ENCODE measurements at places on chromosomes 7 and 10.

DNA sequence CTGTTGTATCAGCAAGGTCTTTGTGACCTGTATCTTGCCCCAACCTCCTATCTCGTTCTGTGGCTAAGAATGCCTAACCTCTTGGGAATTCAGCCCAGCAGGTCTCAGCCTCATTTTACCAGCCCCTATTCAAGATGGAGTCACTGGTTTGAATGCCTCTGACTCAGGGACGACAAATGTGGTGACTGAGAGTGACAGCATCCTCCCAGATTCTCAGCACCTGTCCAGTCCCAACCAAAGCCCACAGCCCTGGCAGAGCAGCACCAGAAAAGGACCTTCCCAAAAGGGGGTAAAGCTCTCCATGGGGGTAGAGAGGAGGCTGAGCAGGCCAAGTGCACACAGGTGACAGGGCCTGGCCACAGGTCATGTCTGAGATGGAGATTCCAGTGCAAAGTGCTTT lies 35.4 kb upstream of the GPAM start:
- DNase-seq, result no peak

- DNase-seq, result no peak
Measured at GRCh38 chr7:80467069-80467468, 44.8 kb downstream of the GNAT3 start.

GRCh38 chr7:21656796-21657195 lies 114.0 kb downstream of the DNAH11 start:
- no peak for DNase-seq

- DNase-seq, result no peak
Measured at GRCh38 chr7:16270844-16271243, 150.5 kb downstream of the CRPPA start.

DNA sequence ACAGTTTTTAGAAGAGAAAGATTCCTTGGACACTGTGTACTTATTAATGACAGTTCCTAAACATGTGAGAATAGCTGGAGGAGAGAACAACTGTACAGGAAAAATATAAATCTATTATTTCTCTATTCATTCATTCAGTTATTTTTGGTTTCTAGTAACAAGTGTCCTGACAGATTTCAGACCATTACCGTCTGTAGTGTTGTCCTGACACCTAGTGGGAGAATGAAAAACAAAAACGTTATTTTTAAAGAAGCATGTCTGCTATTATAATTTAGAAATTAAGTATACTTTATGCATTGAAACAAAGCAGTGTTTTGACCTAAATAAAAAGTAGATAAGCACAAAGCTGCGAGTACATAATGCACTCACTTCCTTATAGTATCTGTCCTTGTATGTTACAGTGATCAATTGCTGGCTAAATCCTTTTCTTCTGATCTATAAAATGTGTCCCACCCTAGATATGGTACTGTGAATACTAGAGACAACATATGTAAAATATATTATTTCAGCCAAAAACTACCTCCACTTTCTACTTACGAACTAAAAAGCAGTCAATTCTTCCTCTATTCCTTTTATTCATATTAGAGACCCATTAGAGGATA lies 575.6 kb downstream of the ARL4A start:
- DNase-seq, result no peak

DNA sequence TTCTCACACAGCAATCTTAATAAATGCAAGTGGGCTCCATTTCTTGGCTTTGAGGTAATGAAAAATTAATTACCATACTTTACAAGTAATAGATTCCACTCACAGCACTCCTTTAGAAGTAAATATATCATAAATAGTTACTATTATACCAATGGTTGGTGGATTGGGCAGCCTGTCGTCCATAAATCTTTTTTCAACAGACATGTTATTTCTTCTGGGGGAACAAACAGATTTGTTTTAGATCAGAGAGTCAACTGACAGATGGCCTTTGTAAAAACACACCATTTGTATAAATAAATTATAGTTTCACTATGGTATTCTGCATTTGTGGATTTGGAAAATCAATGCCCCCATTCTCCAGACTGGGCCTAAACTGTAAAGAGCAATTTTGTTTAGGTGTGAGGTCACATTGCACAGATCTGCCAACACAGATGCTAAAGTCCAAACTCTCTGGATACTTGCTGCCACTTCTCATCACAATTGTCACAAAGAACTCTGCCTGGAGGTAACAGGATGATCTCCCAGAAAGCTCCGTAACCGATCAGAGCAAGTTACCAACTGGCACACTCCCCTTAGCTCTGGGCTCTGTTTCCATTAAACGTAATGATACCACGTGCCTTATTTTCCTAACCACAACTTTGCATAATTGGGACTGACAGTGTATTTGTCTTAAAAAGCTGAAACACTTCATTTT lies 4.5 kb upstream of the MACROH2A2 start:
- DNase-seq, result no peak

DNA sequence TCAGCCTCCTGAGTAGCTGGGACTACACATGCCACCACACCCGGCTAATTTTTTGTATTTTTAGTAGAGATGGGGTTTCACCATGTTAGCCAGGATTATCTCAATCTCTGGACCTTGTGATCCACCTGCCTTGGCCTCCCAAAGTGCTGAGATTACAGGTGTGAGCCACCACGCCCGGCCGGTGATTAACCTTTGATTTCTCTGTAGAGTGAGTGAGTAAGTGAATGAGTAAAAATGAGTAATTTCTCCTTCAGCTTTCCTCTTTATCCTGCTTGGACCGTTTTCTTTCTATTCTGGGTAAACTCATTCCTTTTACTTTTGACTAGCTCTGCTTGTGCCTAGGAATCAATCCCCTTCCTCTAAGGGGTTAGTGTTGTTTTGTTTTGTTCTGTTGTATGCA lies 36.8 kb downstream of the ST7 start:
- DNase-seq, result no peak

GRCh38 chr10:104582602-104582951 lies 58.5 kb upstream of the SORCS3 start:
- no peak for DNase-seq

GRCh38 chr10:88288320-88289059 lies 294.6 kb downstream of the RNLS start:
- no peak for DNase-seq

DNA sequence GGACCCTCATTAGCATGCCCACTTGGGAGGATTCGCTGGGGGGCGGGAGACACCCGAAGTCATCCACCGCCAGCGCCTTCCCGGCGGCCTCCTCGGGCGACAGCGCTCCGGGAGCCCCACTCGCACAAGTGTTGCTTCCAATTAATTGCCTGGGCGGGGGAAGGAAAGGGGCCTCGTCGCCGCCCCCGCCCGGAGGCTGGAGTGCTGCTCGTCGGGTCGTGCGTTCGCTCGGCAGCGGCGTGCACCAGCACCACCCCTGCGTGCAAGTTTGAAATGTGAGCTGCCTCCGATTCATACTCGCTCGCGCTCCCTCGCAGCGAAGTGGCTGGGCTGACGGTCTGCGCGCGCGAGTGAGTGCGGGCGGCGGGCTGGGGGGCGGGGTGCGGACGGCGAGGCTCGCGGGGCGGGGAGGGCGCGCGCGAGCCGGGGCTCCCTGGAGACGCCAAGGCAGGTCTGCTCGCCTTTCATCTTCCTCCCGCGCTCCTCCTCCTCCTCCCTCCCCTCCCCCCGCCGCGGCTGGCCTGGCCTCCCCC lies 104.6 kb upstream of the PPIF start:
- DNase-seq, result no peak

DNA sequence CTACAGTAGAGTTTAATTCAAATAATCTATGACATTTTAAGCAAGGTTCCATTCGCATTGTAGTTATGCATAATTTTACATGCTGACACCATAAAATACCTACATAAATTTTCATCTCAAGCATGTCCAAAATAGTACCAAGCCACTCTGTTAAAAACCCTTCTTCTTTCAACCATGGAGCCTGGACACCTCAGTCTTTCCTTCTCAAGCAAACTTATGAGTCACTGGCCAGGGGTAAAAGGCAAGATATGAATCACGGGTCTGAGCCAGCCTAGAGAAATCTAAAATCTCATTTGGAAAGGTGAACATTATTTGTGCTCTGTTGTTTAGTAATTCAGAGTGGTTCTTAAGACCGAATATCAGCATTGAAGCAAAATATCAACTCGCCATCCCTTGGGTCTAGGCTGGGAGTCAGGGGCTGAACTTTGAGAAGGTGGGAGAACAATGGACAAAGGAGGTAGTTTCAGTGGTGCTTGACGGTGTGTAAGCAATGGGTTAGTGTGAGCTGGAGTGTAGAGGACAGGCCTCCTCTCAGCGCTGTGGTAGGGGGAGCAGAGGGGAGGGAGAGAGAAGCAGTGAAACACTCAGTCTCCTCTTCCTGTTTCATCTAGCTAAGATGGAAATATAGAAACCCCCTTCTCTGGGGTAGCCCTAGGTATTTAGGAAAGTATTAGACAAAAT lies 19.1 kb upstream of the GPAM start:
- DNase-seq, result no peak

DNA sequence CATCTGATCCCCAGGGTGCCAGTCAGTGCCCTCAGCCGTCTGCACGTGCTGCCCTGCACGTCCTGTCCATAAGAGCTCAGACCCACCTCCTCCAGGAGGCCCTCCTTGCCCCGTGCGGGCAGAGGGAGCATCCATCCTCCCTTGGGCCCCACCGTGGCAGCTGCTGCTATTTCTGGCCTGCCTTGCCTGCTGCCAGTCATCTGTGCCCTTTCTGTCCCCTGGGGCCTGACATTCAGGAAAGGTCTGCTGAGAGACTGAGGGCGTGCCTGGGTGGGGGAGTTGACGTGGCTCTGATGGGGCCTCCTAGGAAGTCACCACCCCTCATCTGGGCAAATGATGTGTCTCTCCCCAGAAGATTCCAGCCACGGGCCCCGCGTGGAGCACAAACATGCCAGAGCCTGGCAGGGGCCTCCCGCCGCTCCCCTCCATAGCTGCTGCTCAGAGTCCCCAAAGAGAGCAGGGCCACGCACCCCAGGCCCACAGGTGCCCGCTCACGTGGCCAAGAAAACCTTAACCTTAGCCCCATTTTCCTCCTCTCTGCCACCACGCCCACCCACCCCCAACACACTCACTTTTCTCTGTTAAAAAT lies 21.8 kb downstream of the DPYSL4 start:
- no peak for DNase-seq

DNA sequence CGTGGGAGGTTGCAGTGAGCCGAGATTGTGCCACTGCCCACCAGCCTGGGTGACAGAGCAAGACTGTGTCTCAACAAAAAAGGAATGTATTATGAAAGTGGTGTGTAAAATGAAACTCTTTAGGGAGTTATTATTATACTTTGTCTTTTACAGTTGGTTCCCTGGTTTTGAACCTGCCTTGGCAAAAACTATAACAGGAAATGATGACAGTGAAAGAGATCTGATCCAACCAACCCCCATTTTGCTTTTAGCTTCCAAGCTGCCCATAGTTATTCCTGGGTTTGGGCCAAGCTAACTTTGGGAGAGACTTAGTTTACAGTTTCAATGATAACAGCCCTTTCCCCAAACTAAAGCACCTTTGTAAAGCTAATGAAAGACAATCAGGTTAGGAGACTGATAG lies 34.1 kb upstream of the NMT2 start:
- no peak for DNase-seq
